ENCODE measurements at places on chromosomes 5 and 9.

- no peak for DNase-seq
These were observed 42.6 kb upstream of the ANKRD18A start for GRCh38 chr9:38662763-38663593.

GRCh38 chr9:16031971-16032370 is 479.1 kb downstream of the CCDC171 start:
- peak; percentile 23 for DNase-seq

DNA sequence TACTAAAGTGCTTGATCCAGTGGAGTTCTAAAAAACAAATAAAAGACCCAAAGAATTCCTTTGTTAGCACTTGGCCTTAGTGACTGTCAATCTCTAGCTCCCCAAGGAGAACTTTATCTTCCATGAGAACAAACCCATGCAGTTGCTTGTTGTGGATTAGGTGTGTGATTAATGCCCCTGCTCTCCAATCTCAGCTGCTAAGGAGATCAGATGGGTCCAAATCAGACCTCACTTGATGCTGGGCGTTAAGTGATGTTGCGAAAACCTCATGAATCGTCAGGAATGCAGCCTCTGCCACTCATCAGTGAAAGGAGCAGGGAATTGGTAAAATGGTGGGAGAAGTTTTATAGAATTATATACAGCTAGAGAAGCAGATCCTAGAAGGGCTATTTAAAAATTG is 133.7 kb downstream of the DMAC1 start:
- no peak for DNase-seq

DNA sequence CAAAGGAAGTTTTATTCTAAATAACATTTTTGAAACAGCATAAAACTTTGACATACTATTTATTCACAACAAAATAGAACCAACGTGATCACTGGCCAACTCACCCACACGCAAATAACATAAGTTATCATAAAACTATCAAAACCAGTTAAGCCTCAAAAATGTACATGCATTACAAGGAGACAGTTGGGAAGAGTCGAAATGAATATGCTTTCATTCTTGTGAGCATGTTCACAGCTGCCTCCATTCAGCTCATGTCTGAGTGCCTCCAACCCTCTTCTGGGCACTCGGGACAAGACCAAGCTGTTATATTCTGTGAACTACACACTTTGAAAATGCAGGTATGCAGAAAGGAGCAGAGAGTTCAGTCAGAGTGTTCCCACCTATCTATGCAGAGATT is 284.9 kb downstream of the BNC2 start:
- no peak for DNase-seq

DNA sequence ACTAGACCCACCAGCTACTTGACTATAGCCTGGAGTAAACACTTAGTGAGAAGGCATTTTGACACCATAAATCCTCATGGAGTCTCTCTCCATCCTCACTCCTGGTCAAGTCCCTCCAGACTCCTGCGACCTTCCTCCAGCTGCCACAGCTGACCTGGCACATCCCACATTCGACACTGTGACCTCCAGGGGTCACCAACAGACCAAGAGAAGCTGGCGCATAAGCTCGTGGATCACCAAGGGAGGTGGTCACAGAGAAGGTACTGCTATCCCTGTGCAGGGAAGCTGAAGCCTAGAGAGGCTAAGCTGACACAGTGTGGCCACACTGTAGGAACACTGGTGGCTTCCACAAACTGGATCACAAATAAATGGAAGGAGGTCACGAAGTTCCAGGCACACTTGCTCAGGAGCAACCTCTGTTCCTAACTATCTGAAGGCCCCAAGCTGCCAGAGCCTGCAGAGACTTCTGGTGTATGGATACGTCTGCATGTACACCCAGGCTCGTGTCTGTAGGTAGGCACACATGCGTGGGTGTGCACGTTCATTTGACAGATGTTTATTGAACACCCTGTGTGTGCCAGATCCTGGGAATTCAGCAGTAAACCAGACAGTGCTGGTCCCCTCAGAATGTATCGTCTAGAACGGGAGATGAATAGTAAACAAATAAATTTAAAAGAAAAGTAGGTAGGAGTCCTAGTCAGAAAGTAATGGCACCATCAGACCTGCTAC is 104.4 kb downstream of the C5orf15 start:
- no peak for DNase-seq

GRCh38 chr9:5825895-5826622 is 6.9 kb downstream of the ERMP1 start:
- DNase-seq = no peak

- no peak for DNase-seq
These were observed 488.6 kb downstream of the CSNK1G3 start for GRCh38 chr5:124000538-124000937.

GRCh38 chr5:958701-959571 is 49.7 kb upstream of the NKD2 start:
- DNase-seq = peak; percentile 72

GRCh38 chr9:89008055-89008743 is 16.9 kb downstream of the S1PR3 start:
- no peak for DNase-seq

DNA sequence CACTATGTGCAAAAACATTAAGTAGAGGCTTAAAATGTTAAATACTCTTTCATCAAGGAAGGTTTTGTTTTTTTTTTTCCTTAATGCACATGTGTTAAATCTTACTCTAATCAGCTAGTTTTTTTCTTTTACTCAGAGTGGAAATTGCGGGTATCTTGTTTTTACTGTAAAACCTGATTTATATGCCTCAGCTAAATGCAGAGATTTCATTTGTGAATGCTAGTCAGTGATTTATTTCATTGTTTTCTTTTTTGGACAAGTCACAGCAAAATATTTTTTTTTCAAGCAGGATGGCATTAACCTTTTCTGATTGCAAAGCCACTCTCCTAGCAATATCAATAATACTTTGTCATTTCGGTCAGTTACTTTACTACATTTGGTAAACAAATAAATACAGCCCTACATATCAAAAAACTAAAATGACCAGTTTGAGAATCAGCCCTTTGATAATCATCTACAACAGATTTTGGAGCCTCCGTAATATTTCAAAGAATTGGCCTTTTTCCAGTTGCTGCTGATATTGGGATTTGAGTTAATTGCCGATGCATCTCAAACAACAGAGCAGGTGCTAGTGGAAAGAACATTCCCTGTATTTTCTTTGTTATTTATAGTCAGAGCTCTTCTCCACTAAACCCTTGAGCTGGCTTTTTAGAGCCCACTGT is 579.2 kb upstream of the ZNF608 start:
- no peak for DNase-seq

DNA sequence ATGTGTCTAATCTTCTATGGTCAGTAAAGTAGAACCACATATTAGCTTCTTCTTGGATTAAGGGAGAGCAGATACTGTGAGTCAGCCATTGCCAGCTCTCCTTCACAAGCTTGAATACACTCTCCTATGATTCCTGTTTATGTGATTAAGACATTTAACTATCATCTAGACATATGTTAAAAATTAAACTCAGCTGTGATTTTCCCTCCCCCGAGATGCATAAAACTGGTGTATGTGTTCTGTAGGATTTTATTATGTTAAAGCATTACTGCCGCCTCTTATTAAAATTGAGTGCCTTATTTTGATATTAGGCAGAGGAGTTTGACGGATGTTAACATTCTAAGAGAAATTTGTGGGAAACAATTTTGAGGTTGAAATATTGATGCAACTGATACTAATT is 114.6 kb downstream of the ACTBL2 start:
- DNase-seq = no peak

DNA sequence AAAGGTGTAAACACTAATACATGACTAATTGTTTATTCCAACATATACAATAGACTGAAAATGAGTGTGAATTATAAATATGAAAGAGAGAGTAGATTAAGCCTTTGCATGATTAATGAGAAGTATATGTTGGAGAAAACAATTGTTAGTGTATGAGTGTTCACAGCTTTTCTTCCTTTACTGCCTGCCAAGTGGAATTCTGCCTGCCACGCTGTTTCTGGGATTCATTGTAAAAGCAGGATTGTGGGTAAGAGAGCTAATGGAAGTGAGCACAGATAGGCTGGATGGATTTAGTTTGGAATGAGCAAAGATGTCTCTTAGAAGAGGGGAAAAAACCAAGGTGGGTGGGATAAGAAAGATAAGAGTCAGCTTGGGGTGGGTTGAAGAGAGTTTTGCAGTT is 129.6 kb upstream of the NMUR2 start:
- DNase-seq = no peak

- DNase-seq = peak; percentile 96
These were observed 136.9 kb upstream of the ANKH start for GRCh38 chr5:15008476-15008875.

GRCh38 chr5:133610489-133611356 is 1.6 kb downstream of the FSTL4 start:
- peak; percentile 89 for DNase-seq

GRCh38 chr5:120512068-120512467 is 48.0 kb downstream of the PRR16 start:
- no peak for DNase-seq

- DNase-seq = no peak
These were observed 1725.3 kb downstream of the EFNA5 start for GRCh38 chr5:105945203-105945972.
